ENCODE measurements at places on chromosomes 16 and 17. TPM values are rescaled to one million over a fixed set of nuclear protein-coding genes. Genes with fewer than 3 reads are reported as not detected.

The GAS2L2 gene
- 0.33 TPM for total RNA-seq

The ITGAX gene
- 1.8 TPM for total RNA-seq

The TBC1D3C gene
- total RNA-seq = not detected

The EME1 gene
- total RNA-seq = 4.3 TPM

The FBXO39 gene
- 0.22 TPM for total RNA-seq

The CIITA gene
- 3.8 TPM for total RNA-seq

The DNAAF8 gene
- total RNA-seq = 0.71 TPM

The RAMP2 gene
- 26.2 TPM for total RNA-seq

The JUP gene
- total RNA-seq = 104 TPM

The FLYWCH2 gene
- 46.7 TPM for total RNA-seq

The PRAC1 gene
- total RNA-seq = not detected

The SLC38A8 gene
- total RNA-seq = 6.6 TPM

The BAIAP3 gene
- total RNA-seq = 9.3 TPM

The EFCAB5 gene
- total RNA-seq = 1.3 TPM

The LGALS9B gene
- total RNA-seq = not detected

The HOXB4 gene
- not detected for total RNA-seq

The EVPLL gene
- total RNA-seq = 0.33 TPM

The SYT17 gene
- 10.2 TPM for total RNA-seq

The KRTAP3-1 gene
- total RNA-seq = not detected

The CD300H gene
- total RNA-seq = not detected

The PIRT gene
- 1.3 TPM for total RNA-seq

The CDT1 gene
- 7.9 TPM for total RNA-seq

The TVP23A gene
- 10.6 TPM for total RNA-seq

The CCDC154 gene
- total RNA-seq = 0.49 TPM

The PRKCB gene
- 32.5 TPM for total RNA-seq

The SLC16A13 gene
- 0.44 TPM for total RNA-seq

The HOXB1 gene
- not detected for total RNA-seq

The RAC3 gene
- 17.8 TPM for total RNA-seq

The WFIKKN2 gene
- total RNA-seq = 8.5 TPM

The TEKT5 gene
- 0.44 TPM for total RNA-seq

The PLK1 gene
- total RNA-seq = 9.0 TPM
